ENCODE measurements at places on chromosomes 4 and X.

DNA sequence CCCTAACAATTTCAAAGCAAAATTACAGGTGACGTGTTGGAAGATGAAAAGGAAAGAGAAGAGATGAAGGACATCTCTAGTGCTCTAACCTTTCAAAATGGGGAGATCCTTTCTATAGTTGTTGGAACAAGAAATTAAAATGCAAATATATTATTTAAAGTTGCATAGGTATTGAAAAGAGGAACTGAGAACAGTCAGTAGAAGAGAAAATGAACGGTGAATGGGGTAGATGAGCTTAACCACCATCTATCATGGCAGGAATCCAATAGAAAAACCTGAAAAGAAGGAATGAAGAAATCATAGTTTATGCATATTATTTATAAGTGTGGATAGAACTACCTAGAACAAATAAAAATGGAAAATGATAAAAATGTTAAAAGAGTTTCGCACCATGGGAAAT lies 42.0 kb downstream of the ANXA5 start:
- no peak for DNase-seq

- DNase-seq: no peak
Observed at GRCh38 chr4:158610790-158611189, 60.9 kb downstream of the C4orf46 start.

- DNase-seq: no peak
Observed at GRCh38 chr4:70943114-70943513, 40.9 kb downstream of the MOB1B start.

DNA sequence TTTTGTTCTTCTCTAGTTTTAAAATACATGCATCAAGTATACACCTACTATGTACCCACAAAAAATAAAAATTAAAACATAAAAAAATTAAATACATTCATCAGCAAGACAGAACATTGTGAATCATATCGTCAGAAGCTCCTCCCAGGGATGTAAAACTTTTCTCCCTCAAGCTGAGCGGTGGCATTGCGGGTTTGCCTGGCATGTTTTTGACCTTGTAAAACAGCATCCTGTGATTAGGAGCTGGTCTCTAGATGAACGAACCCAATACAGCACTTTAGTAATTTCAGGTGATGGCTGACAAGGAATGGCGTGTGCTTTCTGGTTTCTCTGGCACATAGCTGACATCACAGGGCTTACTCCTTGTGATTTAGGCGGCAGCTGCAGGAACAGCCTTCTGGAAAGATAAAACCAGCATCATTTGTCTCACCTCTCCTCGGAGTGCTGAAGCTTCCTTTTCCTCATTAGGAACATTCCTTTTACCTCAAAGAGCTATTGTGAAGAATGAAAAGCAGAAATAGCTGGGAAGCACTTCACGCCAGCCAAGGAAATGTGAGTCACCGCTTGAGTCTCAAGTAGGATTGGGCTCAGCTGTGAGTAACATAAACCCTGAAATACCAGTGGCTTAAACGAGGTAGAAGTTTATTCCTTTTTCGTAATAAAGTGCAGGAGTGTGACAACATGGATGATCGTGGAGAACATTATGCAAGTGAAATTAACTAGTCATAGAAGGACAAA lies 44.3 kb downstream of the NYX start:
- no peak for DNase-seq

DNA sequence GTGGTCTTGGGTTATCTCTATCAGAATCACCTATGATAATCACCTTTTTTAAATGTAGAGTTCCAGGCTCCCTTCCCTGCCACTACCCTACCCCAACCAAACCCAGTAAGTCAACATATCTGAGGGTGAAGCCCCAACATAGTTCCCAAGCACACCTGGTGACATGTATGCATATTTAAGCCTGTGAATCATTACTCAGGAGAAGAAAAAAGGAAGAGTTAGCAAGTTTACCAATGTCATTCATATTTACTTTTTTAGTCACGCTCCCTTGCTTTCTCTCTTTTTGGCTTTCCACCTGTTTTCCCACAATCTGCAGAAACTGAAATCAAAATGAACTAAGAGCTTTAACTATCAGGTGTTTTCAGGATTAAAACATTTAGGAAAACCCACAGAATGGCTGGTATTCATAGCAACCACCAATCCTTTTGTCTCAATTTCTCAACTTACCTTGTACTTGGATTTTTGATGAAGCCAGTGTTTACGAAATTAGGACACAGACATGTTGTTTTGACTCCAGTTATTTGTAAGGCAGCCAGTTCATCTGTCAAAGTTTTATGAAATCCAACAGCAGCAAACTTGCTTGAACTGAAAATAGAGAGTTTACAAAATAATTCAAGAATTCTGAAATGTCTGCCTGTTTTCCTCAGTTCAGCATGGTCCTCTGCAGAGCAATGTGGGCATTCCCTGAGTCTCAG lies 34.0 kb downstream of the HSD17B11 start:
- no peak for DNase-seq

GRCh38 chr4:17664755-17665154 lies 50.3 kb downstream of the MED28 start:
- no peak for DNase-seq

GRCh38 chrX:9871701-9872268 lies 85.6 kb downstream of the SHROOM2 start:
- DNase-seq: no peak

DNA sequence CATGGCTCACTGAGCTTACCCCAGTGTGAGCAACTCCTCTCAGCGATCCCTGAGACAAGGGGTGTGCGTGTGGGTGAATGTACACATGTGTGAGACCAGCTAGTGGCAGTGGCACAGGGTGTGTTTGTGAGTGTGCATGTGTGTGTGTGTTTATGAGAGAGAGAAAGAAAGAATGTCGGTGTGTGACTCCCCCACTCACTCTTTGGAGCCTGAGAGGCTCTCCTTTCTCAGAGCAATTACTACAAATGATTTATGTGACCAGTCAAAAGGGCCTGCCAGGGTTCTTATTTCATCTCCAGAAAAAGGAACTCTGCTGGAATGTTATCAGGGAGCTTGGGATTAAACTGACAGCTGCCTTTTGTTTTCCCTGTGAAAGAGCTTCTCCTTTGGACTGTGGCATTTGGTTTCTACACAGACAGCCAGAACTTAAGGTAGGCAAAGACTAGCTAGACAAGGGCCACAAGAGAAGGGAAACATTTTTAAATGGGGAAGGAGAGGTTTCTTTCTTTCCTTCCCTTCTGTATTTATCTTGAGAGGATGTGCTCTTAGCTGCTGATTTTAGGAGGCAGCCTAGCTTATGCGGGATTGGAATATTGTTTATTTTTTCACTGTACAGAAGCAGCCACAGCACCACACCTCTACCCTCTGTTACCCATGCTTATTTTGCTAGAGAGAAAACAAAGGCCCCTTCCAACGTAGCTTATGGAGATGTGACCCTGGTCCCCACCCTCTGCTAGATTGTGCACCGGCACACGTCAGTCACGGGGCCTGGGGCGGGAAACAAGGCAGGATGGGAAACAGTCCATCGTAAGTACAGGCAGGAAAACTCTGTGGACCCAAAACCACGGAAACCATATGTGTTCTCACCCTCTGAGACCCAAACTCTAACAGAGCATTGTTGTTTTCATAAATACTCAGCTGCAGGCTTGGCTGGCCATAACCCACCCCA lies 143.5 kb downstream of the MGST2 start:
- DNase-seq: no peak

- no peak for DNase-seq
Observed at GRCh38 chr4:173537613-173538147, 7.7 kb upstream of the HAND2 start.

GRCh38 chr4:139609647-139610046 lies 53.6 kb upstream of the SETD7 start:
- DNase-seq: no peak

GRCh38 chrX:72268597-72269365 lies 8.3 kb downstream of the RPS4X start:
- DNase-seq: no peak

DNA sequence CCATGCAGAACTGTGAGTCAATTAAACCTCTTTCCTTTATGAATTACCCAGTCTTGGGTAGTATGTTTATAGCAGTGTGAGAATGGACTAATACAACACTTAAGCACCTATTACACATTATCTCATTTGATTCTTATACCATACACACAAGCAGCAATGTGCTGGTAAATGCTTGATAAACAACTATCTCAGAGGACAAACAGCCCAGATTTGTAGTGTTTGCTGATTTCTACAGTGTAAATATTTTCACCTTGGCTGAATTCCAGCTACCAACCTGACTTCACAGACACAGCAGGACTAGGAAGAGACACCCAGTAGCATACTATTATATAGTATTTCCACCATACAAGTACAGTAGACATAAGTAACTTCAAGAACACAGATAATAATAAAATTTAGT lies 406.5 kb upstream of the CNKSR2 start:
- no peak for DNase-seq

GRCh38 chr4:57363346-57363745 lies 253.2 kb upstream of the IGFBP7 start:
- DNase-seq: no peak

DNA sequence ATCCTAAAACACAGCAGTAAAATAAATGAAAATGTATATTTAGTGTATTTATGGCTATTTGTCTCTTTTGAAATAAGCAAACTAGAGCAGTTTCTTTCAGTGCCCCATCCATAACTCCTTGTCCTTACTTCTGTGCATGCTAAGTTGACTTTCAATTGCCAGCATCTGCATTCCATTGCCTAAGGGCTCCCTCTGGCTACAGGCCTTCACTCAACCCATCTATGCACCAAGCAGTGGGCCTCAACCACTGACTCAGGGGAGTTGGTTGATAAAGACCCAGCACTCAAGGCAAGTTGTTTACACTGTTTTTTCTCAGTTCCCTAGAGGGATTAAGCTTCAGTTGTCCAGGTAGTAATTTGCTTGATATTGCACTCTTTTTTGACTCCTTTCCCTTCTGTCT lies 265.7 kb downstream of the IQCM start:
- DNase-seq: no peak

DNA sequence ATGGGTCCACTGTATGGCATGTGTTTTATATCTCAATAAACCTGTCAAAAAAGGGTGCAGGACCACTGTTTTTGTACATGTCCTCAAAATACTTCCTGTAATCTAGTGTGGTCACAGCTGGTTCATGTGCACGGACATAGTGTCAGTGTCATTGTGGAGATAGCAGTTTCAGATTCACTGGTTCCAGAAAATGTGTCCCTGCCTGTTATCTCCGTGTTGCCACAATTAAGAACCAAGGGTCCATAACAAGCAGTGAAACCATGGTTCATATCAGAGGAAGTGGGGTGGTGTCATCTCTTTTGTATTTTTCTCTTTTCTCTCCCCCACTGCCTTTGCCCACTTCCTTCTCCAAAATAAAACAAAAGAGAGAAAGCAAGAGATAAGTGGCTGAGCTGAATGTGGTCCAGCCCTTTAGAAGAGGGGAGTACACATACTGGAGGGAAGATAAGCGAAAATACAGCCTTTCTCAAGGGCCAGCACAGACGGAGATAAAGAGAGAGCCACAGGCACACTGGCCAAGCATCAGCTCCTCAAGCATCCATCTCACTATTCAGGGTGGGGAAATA lies 51.2 kb downstream of the TBL1X start:
- no peak for DNase-seq

GRCh38 chr4:121789455-121789854 lies 11.7 kb upstream of the EXOSC9 start:
- DNase-seq: no peak

DNA sequence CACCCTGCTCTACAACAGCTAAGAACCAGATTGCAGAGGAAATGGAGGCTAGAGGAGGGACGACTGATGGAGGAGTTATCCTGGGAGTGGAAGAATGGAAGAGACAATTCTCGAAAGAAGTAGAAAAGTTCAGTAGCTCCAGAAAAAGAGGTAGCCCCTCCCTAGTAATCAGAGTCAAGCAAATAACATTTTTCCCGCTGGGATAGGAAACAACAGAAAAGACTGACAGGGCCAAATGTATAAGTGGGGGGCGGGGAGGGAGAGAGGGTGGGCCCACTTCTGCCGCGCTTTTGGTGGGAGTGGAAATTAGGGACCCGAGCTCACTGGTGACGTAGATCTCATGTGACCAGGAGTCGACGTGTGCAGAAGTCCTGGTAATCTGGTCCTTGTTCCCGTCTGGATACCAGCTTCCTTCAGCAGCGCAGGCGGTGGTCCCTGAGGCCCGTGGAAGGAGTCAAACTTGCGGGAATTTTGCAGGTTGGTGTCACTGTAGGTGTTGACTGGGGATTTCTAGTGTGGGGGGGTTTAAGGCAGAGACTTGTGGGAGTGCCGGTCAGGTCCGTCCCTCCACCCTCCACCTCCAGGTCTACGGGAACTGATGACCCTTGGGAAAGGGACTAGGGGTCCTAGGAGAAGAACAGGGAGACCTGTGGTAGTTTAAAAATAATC lies at the start of gene TCEAL9:
Gene TCEAL9 (plus strand): TSS at position 377 of the 669 bp plus-strand sequence. CDS start 1,179 bp downstream, outside the sequence.
- no peak for DNase-seq

- no peak for DNase-seq
Observed at GRCh38 chr4:134470544-134470943, 269.0 kb upstream of the PABPC4L start.

GRCh38 chr4:48954314-48954713 lies 31.8 kb upstream of the CWH43 start:
- no peak for DNase-seq

GRCh38 chrX:41090568-41091238 lies 5.5 kb downstream of the USP9X start:
- no peak for DNase-seq

DNA sequence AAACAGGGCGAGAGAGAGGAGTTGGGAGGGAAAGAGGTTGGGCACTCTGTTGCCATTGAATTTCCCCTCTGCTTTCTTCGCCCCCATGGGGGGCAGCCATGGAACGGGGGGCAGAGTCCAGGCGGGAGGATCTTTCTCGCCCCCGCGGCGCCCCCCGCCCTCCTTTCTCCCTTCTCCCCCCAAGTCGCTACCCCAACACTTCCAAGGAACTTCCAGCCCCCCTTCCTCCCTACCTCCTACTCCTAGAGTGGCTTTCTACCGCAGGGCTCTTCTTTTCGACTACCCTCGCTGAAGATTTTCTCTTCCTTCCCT lies 594 bp upstream of the STAG2 start:
- DNase-seq: no peak

- no peak for DNase-seq
Observed at GRCh38 chr4:99062120-99062519, 26.5 kb downstream of the ADH5 start.

All from stimulated activated CD4-positive, alpha-beta T cell treated with anti-CD3 and anti-CD28 coated beads, TNF-alpha, amount 100 ng/mL, for 48 hours (primary cell).